ENCODE measurements at places on chromosomes 6 and 20.

GRCh38 chr20:49037962-49038387 lies 8.1 kb upstream of the CSE1L start:
- DNase-seq: no peak

- no peak for DNase-seq
Measured at GRCh38 chr20:52179331-52180179, 12.0 kb downstream of the ZFP64 start.

GRCh38 chr6:147467886-147468285 lies 40.6 kb upstream of the SAMD5 start:
- no peak for DNase-seq

- DNase-seq: no peak
Measured at GRCh38 chr6:16800341-16800740, 39.1 kb upstream of the ATXN1 start.

- no peak for DNase-seq
Measured at GRCh38 chr6:65186826-65187225, 520.2 kb downstream of the EYS start.

DNA sequence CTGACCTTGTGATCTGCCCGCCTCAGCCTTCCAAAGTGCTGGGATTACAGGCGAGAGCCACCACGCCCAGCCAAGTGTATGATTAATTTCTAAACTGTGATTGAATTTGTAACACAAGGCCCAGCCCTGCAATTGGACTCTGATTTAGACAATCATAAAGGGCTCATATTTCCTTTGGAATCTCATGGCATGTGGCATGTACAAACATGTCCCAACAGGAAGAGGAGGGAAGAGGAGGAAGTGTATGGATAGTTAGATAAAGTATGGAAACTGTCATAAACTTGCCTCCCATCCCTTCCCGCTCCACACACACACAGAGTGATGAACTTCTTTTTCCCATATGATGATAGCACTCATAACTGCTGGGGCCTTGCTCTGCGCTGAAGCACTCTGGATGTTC lies 27.2 kb upstream of the QKI start:
- no peak for DNase-seq

DNA sequence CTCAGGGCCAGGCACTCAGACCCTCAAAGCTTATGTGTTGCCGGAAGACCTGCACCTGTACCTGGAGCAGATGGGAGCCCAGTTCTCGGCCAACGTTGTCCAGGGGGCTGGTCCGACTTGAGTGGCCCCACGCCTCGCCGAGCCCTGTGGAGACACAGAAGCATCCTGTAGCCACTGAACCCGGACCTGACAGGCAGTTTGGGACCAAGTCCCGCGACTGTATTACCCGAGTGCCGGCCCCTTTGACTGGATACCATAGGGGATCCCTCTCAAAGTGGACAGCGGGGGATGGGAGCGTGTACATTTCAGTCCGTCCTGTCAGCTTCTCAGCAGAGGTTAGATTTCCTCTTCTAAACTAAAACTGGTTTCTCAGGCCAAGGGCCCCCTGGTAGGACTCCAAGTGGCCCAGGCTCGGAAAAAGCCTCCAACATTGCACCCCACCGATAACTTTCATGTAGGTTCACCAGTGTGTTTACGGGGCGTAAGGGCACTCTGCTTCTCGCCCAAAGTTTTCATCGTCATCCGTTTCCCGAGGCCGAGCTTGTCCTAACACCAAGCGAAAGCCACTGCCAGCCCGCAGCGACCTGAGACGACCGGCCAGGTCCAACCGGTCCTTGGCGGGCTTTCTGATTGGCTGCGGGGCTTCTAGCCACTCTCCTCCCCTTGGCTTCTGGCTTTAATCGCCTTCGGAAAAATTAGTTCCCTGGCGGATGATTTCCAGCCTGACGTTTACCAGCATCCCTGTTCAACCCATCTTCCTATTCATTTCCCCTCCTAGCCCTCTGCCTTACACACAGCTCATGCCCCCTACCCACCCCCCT lies 10.8 kb downstream of the SIM1 start:
- peak; percentile 92 for DNase-seq

DNA sequence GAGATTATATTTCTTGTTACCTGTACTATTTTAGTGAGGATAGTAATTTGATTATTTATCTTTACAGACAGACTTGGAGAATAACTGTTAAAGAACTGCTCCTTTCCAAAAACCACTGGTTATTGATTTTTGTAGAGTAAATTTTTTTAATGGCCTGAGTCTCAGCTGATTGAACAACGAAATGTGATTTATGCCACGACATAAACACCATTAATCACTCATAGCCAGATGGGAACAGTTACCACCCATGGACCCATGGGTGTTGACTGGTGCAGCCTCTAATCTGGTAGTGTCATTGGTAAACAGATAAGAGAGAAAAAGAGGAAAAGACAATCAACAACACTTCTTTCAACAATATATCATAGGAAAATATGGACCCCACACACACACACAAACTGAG lies 101.4 kb upstream of the BEND6 start:
- no peak for DNase-seq

GRCh38 chr20:47428851-47429336 lies 72.4 kb upstream of the ZMYND8 start:
- no peak for DNase-seq

GRCh38 chr6:144749263-144749662 lies 464.1 kb downstream of the UTRN start:
- no peak for DNase-seq

- DNase-seq: no peak
Measured at GRCh38 chr6:113886512-113886911, 29.4 kb downstream of the MARCKS start.

GRCh38 chr6:63180367-63180766 lies 30.9 kb upstream of the FKBP1C start:
- no peak for DNase-seq

DNA sequence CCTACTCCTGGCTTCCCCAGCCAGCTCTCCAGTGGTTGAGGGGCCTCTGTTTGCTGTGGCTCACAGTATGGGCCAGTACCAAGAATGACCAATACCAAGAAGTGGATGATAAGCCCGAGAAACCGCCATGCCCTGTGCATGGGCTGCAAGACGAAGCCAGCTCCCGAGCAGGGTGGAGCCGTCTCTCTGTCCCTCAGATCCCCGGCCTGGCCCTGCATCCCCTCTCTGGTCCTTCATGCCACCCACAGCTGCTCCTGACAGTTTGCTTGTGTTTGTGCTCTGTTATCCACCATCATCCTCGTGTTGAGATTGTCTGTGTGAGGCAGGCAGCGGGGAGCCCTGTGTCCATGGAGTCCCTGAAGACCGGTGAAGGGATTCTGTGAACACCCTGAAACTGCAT lies 36.1 kb downstream of the GABRR2 start:
- DNase-seq: no peak

DNA sequence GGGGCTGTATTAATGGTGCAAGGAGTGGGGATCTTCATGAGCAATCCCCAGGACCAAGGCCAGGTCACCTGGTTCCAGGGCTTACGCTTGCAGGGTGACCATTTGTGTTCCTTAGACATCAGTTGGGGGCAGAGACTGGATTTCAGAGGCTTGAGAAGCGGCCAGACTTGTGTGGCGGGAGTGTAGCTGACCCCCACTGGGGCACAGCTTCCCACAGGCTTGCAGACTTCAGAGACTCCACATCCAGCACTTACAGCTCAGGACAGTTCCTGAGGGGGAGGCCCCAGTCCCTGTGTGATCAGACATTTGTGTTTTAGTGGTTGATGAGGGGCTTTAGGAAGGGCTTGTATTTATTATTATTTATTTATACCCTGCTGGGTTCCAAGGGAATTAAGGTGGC lies 15.3 kb downstream of the TJAP1 start:
- peak; percentile 76 for DNase-seq

DNA sequence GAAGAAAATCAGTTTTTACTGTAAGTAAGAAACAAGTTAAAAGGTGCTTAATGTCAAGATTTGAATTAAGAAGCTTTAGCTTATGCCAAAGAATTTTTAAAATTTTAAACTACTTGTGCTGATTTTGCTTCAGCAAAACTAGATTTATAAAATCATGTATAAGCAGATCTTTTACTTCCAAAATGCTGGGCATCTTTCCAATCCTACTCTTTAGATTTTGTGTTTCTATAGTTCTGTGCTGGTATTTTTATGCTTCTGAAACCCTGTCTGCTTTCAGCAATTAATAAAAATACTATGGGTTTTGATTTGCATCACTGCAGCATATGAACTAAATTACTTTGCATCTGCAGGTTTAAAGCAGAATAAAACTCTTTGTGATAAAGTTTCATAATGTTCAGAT lies 238.6 kb upstream of the RNF217 start:
- no peak for DNase-seq

DNA sequence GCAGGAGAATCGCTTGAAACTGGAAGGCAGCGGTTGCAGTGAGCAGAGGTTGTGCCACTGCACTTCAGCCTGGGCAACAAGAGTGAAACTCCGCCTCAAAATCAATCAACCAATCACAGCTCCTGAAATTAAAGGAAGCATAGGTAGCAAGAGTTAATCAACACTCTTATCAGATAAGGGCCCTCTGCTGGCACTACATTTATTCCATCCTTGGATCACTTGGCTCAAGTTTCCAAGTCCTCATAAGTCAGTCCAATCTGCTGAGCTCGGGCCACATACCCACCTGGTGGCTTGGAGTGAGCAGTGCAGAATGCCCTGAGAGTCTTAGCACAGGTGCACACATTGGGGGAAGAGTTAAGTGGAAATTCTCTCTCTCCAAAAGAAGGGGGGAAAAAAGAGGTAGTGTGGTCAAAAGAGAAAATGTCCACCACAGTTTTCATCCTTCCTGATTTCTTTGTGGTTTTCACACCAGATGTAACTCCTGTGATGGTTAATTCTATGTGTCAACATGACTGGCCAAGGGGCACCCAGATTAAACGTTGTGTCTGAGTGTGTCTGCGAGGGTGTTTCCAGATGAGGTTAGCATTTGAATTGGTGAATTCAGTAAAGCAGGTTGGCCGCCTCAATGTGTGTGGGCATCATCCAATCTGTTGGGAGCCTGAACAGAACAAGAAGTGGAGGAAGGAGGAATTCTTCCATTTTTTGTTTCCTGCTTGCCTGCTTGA lies 14.2 kb upstream of the FAM8A1 start:
- DNase-seq: peak; percentile 56

- DNase-seq: no peak
Measured at GRCh38 chr20:17093782-17094181, 133.1 kb upstream of the PCSK2 start.

DNA sequence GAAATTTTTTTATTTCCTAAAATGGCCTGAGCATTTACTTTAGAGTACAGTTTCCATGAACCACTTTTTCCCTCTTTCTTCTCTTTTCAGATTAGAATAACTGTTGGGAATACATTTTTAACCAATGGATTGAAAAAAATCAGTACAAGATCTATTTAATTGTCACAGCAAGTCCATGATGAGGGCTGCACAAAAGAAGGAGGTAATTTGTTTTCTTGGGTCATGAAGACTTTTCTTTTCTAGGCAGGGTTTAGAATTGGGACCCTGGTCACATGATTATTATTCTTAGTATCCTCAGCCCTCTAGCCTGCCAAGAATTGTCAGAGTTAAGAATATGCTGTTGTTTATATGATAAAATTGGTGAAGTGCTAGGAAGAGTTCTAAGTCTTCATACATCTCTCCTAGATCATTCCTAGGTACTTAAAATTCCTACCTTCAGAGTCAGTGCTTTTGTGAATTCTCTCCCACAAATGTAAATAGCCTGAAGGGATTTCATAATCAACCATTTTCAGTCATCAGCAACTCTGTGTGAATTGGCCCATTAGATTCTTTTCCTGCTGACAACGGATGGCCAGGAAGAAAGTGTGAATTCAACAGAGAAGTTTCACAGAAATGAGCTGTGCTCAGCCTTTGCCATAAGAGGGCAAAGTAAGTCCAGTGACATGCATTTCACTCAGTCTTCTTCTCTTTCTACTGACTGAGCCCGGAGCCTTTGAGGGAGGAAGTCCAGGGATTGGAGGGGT lies 32.4 kb upstream of the TPBG start:
- peak; percentile 2 for DNase-seq

DNA sequence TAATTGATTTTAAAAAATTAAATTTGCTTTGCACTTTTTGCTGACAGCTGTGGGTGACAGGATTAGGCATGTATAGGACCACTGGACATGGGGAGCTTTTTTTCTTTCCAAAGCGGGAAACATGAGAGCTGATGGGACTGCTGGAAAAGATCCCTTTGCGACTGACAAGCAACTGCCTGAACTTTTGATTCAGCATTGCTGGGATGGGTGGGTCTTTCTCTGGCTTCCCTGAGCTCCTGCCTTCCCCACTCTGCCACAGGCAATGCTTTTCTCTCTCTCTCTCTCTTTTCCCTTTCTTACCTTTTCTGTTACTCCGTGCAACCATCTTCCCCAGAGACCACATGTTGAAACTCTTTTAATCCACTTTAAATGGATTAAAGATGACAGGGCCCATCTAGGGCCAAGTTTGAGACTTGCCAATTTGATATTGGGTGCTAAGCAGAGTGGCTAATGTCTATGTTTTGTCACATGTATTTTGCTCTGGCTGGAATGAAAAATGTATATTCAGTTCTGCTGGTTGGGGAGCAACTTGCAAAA lies 33.5 kb upstream of the TPD52L1 start:
- DNase-seq: no peak

GRCh38 chr6:90044182-90044832 lies 150.0 kb downstream of the GJA10 start:
- no peak for DNase-seq

- no peak for DNase-seq
Measured at GRCh38 chr6:45001663-45002062, 326.5 kb upstream of the RUNX2 start.

- no peak for DNase-seq
Measured at GRCh38 chr20:3987296-3987695, 28.1 kb downstream of the RNF24 start.

DNA sequence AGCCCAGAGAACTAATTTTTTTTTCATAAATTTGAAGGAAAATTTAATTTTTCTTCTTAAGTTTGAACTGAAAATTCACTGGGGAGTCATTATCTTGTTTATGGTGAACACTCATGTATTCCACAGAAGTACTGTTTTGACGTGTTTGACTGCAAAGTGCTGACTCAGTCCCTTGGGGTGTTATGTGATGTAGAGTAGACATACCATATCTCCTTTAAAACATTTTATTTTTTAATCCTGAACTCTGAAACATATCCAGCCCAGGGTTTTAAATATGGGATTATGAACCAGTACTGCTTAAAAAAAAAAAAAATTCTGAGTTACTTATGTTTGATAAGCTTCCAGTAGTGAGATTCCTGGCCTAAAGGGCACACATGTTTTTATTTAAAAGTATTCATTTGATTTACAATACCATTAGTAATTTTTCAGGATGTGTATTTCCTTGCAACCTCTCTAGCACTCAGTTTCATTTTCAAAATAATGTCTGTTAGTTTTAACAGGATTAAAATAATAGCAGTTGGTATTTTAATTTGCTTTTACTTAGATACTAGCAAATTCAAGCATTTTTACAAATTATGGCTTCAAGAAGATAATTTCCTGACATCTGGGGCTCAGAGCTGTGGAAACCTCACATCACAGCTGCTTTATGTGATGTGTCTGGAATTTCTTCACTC lies 81.7 kb upstream of the PDE10A start:
- DNase-seq: no peak

- DNase-seq: no peak
Measured at GRCh38 chr6:2073476-2073875, 171.9 kb downstream of the GMDS start.
